ENCODE measurements at places on chromosomes 11 and 22.

DNA sequence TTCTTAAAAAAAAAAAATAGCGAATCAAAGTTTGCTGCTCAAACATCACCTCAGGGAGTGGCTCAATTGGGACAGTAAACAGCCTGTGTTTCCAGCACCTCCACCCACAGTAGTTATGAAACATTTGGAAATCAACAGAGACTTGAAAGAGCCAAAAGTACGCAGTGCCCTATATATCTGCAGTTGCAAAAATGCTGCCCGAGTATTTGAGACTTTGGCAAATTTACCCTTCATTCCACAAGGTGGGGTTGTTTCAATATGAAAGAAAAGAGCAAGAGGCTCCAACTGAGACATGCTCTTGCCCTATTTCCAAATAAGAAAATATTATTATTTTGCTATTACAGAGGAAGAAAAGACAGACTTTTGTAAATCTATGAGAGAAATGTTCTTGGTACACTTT lies 851.1 kb upstream of the RAG2 start:
- no peak for DNase-seq

DNA sequence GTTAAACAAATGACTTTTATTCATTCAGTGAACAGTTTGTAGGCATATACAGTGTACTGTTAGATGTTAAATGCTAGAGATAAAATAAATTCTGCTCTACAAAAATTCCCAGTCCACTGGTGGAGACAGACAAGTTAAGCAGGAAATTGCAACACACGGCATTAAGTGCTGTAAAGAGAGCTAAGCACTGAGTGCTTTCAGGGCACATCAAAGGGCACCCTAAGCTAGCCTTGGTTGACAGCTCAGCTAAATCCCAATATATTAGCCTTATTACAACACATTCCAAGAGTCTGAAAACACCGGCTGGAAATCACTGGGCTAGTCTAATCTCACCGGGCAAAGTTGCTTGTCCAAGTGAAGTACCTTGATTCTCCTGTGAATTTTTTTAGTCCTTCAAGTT lies 55.1 kb downstream of the NOX4 start:
- no peak for DNase-seq

DNA sequence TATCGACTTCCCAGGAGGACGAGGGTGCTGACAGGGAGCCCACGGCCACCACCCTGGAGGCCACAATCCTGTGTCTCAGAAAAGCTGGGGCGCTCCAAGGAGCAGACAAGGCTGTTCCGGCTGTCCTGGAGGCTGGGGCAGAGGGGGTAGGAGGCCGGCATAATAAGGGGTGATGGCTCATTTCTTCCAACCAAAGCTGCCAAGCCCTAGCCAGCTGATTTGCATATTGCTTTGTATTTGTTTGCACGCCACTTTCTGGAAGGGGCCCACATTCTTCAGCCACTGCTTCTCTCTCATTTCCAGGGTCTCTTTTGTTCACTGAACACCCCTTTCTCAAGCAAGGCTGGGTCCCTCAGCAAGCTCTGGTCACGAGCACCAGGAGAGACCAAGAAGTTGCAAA lies 4.7 kb downstream of the PDE2A start:
- no peak for DNase-seq

DNA sequence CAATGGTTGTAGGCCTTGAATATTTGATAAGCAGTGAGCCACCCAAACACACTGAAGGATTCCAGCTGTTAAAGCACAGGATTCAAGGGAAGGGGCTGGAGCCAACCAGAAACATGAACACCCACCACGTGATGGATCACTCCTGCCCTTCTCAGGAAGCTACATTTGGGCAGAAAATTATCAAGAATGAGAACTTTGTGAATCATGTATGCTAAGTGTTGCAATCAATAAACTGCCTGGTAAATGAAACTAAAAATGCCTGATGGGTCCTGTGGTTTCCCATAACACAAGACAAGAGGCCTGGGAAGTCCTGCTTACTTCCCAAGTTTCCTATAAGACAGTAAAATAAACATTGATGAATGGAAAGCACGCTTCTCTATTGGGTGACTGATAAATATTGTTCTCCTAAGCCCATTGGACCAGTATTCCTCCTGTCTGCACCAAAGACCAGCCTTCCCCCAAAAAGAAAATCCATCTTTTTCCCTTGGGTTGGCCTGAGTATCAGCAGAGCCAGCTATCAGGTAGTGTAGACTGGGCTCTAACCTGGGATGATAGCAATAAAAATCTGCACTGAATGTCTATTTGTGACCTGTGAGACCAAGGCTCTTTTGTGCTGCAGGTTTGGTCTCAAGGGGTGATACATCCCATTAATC lies 98.4 kb downstream of the CCDC83 start:
- DNase-seq: no peak

DNA sequence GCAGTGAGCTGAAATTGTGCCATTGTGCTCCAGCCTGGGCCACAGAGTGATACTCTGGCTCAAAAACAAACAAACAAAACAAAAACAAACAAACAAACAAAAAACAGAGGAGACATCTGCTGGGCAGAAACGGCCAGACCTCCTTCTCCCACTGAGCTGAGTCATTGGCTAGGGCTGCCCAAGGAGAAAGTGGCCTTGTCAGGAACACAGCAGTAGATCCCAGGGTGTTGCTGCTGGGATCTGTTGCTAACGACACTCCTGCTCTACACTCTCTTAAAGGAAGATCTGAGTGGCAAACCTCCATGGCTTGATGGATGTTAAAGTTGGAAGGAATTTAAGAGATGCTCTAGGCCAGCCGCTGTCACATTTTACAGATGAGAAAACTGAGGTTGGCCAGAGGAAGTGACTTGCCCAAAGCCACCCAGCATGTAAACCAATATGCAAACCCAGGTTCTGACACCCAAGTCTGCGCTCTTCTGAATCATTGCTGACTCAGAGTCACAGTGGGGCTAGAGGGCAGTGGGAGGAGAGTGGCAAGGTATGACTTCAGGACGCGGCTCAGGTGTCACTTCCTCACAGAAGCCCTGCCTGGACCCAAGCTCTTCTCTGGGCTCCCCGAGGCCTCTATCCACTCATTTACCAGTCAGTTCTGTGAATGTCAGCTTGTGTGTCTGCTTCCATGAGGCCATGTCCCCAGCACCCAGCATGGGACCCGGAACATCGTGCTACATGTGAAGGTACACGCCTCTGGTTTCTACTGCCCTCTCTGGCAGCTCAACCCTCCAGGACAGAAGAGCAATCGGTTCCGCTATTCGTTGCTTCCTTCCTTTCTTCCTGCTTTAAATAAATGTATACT lies 11.3 kb upstream of the GDPD5 start:
- DNase-seq: peak; percentile 50

- no peak for DNase-seq
These were observed 540.4 kb downstream of the BUD13 start for GRCh38 chr11:116232364-116232828.

DNA sequence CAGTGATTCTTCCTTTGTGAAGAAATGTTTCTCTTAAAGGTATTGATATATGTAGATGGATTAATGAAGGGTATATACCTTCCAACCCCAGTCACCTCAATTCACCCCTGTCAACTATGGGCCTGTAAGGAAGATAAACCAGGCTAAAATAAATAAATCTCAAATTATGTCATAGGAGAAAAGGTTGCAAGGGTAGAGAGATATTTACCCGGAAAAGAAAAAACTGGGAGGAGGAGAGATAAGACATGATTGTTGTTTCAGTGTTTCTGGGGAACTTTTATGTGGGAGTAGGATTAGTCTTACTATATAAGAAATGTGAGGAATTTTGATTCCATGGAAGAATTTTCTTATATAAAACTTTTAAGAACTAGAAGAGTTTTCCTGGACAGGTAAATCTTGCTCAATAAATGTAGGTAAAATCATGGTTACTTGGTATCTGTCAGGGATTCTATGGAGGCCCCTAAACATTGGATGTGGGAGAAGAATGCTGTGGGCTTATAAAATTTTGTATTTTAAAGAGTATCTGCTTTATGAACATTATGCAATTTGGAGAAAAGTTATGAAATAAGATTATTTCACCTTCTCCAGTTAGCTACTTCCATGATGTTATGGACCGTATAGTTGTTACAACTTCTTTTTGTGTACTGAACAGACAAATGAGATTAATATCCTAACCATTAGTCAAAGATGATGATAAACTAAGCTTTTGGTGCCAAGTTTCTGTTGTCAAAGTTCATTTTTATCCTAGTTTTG lies 6.4 kb downstream of the YAP1 start:
- no peak for DNase-seq

GRCh38 chr11:128521682-128522054 lies 65.7 kb downstream of the ETS1 start:
- DNase-seq: no peak

DNA sequence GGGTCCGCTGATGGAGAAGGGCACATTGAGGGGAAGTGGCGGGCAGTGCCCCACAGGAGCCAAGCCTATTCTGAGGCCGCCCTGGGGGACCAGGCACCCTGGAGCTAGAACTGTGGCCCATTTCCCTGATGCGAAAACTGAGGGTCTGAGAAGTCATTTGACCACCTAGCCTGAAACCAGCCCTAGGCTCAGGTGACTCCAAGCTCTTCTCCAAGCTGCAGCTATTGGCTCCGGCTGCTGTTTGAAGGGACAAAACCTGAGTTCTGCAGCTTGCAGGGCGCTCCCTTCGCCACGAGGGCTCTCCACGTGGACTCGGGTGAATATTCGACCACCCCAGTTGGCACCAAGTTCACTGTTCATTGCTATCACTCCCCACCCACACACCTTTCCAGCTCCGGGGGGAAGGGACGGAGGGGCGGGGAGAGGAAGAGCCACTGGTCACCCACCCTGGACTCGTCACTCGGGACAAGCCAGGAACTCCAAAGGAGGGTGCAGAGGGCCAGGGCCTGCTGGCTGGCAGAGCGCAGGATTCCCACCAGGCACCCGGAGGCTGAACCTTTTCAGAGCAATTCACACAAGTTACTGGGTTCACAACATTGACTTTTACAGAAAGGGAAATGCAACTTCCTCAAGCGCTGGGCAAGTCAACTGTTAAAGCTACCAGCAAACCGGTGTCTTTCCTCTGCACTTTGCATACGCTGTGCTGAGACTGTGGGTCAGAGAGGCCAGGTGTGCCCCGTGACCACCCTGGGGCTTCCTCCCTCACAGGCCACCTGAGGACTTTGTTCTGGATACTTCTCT lies 1.1 kb upstream of the RAC2 start:
- no peak for DNase-seq

- DNase-seq: no peak
These were observed 943.9 kb downstream of the OPCML start for GRCh38 chr11:132588366-132588765.

- DNase-seq: no peak
These were observed 22.9 kb upstream of the ROBO3 start for GRCh38 chr11:124842305-124842704.

DNA sequence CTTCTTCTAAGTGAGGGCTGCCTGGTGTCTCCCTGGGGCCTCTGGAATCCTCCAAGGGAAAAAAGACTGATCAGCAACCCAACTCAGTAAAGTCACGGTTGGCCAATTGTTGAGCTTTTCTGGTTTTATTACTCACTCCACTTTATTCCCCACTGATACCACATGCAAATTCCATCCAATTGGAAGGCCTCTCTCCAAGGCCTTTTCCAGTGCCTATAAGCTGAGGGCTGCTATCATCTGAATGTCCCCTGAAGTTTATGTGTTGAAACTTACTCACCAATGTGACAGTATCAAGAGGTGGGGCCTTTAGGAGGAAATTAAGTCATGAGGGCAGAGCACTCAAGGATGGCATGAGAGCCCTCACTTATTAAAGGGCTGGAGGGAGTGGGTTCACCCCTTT lies 463.3 kb downstream of the BUD13 start:
- no peak for DNase-seq

- no peak for DNase-seq
These were observed 48.7 kb upstream of the ARFGAP3 start for GRCh38 chr22:42905702-42906183.

DNA sequence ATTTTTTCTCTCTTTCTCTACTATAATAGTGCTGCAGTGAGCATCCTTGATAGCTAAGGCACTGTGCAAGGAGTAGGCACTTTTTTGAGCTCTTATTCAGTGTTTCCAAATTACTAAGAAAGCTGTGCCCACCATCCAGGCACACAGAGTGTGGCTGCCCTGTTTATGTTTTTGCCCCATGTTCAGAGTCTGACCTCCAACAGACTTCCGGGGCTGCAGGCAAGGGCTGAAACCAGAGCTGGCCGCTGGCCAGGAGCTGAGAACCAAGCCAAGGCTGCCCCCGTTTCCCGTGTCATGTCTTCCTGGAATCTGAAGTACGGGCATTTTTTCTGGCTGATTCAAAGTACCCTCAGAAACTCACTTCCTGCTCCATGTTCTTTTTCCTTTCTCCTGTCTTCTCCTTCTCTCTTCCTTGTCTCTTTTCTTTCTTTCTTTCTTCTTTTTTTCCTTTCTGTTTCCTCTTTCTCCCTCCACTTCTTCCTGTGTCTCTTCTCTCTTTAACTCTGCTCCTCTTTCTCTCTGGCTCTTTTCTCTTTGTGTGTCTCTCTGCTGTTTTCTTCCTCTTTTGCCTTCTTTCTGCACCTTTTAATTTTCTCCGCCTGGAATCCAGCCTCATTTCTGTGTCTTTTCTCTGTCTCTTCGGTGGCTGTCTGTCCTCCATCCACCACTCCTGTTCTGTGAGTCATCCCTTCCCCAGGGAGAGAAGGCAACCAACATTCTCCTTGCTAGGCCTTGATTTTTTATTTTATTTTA lies 17.0 kb upstream of the KCTD14 start:
- no peak for DNase-seq

- DNase-seq: no peak
These were observed 9.6 kb downstream of the SMTNL1 start for GRCh38 chr11:57546869-57547475.

DNA sequence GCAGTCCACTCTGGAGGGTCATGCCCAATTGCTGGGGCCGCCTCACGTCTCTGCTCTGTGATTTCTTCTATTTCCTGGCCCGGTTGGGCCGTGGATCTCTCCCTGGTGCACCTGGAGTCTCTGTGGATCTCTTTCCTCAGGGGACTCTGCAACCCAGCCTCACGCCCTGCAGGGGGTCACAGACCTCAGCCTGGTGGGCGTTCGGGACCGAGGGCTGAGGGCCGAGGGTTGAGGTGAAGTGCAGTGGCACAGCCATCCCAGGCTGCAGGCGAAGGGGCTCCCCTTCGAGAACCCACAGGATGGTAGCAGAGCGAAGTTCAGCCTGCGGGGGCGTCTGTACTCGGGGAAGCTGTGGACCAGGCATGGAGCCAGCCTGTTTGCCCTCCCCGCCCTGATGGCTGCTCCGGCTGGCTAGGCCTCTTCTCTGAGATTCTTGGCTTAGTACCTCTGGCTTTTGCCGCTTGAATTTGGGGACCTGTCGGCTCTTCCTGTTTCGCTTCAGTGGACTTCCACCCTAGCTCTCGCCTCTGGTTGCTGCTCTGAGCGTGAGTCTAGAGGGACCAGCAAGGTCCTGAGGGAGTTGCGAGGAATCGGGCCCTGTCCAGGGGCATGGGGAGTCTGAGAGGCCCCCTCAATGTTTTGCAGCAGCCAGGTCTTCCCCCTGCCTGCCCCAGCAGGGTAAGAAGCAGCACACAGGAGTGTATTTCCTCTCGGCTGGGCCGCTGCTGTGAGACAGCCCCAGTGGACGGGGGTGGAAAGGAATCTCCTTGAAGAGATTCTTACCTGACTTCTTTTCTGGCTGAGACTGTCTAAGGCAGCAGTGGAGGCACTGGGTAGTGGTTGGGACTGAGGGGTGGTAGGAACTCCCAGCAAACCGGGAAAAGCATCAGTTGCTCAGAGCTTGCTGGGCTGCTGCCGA lies 140.8 kb downstream of the TBC1D22A start:
- DNase-seq: no peak

- no peak for DNase-seq
These were observed 130.0 kb upstream of the NTM start for GRCh38 chr11:131240421-131240820.

GRCh38 chr11:35593143-35593542 lies 25.1 kb upstream of the FJX1 start:
- DNase-seq: no peak

Measured in CD4-positive, alpha-beta T cell treated with Interleukin-21 for 1 hour (primary cell).